ENCODE measurements at places on chromosomes 13 and 19. TPM values are rescaled to one million over a fixed set of nuclear protein-coding genes. Genes with fewer than 3 reads are reported as not detected.

C2CD4C gene
- 0.12 TPM for total RNA-seq

DNA sequence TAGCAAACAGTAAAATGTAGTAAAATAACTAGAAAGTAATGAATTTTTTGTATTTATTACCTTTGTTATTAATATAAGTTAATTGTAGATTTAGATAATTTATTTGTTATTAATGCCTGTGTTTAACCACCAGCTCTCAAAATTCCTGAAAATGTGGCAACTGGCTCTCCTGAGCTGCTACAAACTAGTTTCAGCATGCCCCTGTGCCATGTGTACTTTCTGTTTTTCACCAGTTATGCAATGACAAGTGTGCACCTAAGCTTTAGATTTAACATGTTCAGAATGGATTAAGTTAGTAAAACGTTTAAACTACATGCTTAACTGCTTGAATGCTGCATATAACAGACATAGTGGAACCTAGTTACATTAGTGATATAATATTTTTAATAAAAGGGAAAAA, 88.1 kb downstream of the POSTN start:
- no peak for DNase-seq

- DNase-seq, result no peak
These were observed 10.8 kb upstream of the MBNL2 start for GRCh38 chr13:97211300-97211699.

N4BP2L1 gene
- 2.4 TPM for total RNA-seq

GRCh38 chr19:12873891-12874745, 7.1 kb downstream of the DNASE2 start:
- no peak for DNase-seq
